Activated CD4-positive, alpha-beta T cell treated with anti-CD3 and anti-CD28 coated beads for 4 hours (primary cell): ENCODE measurements at places on chromosomes 16 and 17.

DNA sequence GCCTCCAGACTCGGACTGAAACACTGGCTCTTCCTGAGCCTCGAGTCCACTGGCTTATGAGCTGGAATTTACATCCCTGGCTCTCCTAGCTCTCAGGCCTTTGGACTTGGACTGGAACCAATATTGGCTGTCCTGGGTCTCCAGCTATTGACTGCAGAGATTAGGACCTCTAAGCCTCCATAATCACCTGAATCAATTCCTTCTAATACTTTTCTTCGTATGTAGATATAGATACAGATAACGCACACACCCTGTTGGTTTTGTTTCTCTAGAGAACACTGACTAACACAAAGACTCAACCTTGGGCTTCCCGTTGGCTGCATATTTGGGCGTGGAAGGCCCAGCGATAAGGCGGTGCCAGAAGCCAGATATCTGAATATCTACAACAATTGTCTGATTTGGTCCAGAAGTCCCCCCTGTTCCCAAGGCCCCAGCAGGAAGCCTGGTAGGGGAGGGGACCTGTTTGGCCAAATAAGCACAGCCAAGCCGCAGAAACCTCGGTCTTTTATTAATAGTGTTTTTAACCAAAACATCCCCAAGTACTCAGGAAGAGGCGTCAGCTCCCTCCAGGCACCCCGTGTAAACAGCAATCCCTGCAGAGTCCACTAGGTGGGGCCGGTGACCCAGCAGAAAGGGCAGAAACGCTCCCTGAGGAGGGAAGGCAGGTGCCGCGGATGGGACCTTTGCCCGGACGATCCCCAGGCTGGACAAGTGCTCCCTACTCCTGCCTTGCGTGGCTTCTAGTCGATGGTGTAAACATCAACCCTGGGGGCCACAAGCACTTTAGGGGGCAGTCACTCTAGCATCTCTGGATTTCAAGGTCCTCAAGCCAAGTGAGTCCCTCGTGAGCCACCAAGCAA lies 57.0 kb downstream of the ABR start:
- DNase-seq, result peak; percentile 72

DNA sequence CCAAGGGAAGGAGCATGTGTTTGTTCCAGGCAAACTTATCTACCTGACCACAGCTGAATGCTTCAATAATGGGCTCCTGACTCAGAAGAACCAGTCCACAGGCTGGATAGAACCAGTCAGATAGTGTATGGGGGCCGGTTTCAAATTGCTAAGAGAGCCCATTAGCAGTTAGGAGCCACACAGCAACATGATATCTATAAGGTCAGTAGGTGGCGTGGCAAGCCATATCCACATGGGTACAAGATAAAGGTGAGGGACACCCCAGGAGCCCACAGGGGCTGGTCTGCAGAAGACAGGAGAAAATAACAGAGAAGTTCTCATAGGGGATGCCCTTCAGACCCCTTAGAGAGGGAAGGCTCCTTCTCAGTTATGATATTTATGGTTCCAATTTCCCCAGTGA lies 31.6 kb upstream of the CDRT15 start:
- no peak for DNase-seq

DNA sequence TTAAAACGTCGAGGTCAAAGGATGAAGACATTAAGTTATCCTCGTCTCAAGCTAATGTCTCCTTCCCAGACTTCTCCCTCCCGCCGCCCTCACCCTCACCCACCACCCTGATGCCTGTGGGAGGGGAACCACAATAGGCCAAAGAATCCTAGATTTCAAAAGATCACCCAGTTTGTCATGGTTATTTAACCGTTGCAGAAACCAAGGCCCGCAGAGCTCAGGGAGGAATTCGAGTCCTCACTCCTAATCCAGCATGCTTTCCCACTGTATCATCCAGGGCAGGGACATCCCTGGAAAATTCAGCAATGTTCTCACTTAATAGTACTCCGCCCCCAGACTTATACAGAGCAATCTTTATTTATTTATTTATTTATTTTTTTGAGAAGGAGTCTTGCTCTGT lies 41.8 kb upstream of the MYH10 start:
- no peak for DNase-seq

GRCh38 chr16:30523768-30524574 lies 2.4 kb downstream of the ZNF768 start:
- no peak for DNase-seq

- DNase-seq, result no peak
Observed at GRCh38 chr17:49403514-49404289, 11.0 kb downstream of the PHB1 start.

DNA sequence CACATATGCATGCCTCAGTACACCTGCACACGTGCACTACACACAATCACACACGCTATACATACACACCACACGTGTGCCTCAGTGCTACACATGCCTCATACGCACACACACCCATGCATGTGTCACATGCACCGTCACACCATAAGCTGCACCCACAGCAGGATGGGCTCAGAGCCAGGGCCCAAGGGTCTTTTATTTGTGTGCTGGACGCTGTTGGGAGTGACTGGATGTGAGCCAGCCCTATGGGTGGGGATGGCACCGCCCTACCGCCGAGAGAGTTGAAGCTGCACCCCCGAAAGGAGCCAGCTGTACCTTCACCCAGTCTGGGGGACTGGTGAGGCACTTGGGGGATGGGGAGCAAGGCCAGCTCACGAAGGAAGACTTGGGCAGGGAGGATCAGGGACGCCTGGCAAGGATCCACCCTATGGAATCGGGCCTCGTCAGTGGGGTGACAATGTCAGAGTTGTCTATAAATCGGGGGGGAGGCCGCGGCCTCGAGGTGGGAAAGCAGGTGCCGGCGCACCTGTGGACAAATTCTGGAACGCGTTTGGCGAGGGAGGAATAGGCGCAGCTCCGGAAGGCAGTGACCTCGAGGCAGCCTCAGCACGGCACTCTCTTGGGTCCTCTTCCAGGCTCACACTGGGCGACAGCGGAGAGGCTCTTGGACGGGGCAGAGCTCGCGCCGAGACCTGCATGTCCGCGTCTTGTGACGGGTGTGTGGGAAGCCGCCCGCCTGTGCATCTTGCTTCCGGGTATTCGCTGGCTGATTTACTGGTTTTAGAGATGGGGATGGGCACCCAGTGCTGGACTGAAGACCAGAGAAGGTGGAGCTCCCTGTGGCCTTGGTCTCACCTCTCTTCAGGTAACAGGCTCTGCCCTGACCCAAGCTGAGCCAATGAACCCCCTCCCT lies 7.3 kb downstream of the RGS11 start:
- no peak for DNase-seq

- no peak for DNase-seq
Observed at GRCh38 chr17:6789146-6789545, 13.1 kb downstream of the FBXO39 start.

DNA sequence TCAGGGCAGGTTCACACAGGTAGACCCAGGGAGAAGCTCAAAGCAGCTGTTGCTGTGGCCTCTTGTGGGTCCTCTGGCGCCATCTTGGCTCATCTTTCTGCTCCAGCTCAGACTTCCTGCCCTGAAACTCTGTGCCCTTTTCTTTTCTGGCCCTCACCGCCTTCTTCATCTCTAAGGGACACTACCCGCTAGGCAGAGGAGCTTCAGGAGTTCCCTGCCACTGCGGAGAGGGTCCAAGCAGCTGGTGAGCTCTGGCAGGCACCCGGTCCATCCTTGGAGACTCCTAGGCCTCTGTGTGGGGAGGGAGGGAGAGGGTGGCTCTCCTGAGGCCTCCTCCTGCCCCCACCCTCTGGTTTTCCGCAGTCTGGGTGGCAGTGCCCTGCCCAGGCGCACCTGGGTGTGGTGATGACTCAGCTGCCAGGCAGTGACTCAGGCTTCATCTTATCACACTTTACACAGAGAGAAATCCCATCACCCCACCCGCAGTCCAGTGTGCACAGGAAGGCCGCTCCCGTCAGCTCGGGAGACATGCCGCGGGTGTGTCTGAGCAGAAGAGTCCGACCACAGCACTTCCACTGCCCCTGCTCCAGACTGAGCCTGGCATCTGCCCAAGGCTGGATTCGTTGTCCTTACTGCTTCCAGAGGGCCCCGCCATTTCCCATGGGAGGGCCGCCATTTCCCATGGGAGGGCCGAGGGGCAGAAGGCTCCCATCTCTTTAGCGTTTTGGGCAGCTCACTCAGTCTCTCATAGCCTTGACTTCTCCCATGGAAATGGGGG lies 7.3 kb downstream of the NT5C start:
- DNase-seq, result peak; percentile 76

GRCh38 chr17:8966926-8967325 lies 1.4 kb upstream of the PIK3R5 start:
- no peak for DNase-seq

- no peak for DNase-seq
Observed at GRCh38 chr17:29836643-29837042, 93.4 kb downstream of the SSH2 start.

GRCh38 chr16:60636117-60636516 lies 1400.1 kb downstream of the CDH8 start:
- DNase-seq, result no peak

GRCh38 chr16:1036726-1037393 lies 35.7 kb upstream of the SSTR5 start:
- DNase-seq, result no peak
